ENCODE measurements at places on chromosomes 3 and 15.
A peak's percentile ranks its signal among the peaks of the same experiment; 100 is the strongest.

- peak; percentile 25 for DNase-seq
These were observed 196.7 kb downstream of the PLCH1 start for GRCh38 chr3:155548195-155548594.

GRCh38 chr3:33377931-33378330, 62.3 kb downstream of the UBP1 start:
- DNase-seq = peak; percentile 55

DNA sequence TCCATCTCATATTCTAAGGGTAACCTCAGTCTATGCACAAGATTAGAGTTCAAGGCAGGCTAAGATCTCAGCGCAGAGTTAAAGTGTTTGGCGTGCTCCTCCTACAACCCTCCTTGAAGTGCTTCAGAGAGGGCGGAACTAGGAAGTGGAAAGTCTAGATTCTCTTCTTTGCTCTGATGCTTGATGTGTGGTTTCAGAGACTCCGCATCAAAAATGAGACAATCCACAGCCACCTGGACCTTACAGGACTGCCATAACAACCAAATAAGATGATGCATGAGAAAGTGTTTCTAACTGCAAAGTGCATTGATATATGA, 161.3 kb upstream of the ATP11B start:
- DNase-seq = no peak

GRCh38 chr3:59555593-59556315, 505.9 kb upstream of the CFAP20DC start:
- DNase-seq = no peak

DNA sequence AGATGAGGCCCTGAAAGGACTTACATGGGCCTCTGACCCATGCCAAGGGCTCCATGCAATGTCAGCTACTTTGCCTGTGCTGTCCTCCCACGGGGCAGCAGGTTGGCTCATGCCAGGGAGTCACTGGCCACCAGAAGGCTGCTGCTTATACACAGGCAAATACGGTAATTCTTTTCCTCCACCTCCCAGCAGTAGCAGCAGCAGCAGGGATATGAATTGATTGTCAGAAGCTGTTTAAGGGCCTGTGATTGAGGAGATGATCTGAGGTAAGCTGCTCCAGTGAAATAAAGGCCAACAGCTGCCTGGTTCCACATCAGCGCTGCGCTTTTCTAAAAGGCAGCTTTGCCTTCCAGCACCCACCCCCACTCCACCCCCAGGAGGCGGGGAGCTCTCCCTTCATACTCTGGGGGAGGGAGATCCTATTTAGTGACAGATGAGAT, 250.5 kb downstream of the SHQ1 start:
- DNase-seq = no peak
